Stimulated activated CD8-positive, alpha-beta memory T cell treated with anti-CD3 and anti-CD28 coated beads, Interleukin-7, amount 100 ng/mL, for 48 hours (primary cell): ENCODE measurements at places on chromosomes 6 and 20.
A peak's percentile ranks its signal among the peaks of the same experiment; 100 is the strongest.

DNA sequence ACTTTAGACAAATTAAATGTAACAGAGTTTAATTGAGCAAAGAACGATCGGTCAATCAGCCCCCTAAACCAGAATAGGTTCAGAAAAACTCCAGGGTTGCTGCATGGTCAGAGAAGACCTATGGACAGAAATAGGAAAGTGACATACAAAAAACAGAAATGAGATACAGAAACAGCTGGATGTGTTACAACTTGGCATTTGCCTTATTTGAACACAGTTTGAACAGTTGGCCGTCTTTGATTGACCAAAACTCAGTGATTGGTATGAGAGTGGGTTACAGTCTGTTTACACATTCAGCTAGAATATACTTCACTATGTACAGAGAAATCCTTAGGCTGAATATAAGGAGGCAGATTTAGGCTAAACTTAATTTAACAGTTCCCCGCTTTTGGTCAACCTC lies 19.9 kb downstream of the SRSF6 start:
- no peak for DNase-seq

DNA sequence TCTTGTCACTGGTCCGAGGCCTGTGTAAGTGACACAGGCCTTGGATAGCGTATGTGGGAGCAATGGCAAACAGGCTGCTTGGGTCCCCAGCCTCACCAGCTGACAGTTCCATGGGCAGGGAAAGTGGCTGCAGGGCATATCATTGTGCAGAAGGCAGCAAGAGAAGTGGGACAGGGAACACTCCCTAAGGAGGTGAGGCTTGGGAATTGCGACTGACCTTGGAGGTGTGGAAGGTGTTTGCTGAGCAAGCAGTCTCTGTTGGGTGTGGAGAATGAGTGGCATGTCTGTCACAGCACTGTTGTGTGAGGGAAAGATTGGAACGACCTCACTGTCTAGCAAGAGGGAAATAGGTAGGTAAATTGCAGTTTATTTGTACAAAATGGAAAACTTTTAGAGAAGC lies 16.8 kb downstream of the POFUT1 start:
- DNase-seq, result no peak

DNA sequence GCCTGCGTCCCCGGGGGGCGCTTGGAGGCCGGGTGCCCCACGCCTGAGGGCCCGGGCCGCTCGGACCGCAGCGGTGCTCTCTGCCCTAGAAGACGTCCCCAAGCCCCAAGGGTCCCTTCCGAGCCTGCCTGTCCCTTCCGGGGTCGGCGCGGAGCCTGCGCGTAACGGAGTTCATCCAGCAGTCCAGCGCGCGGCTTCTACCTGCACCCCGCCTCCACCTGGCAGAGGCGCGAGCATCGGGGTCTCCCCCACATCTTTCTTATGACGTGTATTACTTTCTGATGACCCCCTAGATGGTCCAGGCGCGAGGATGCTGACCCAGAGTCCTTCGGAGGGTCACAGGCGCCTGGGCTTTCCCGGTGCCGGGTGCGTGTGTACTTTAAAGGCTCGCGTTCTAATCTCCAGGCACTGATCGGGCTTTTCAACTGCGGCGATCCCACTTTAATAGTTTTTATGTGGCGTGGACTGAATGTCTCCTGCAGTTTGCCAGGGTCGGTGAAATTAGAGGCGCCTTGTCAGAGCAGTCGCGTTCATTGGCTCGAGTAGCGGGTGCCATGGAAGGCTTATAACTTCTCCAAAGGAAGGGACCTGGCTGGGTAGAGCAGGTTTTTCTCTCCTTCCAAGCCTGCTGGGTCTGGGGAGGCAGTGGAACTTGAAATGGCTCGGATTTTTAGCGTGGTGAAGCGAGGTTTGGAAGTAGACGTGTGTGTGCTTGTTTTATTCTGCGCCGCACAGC lies 912 bp downstream of the EYA4 start:
- no peak for DNase-seq

GRCh38 chr6:131130554-131130940 lies 4.7 kb upstream of the AKAP7 start:
- no peak for DNase-seq

- DNase-seq, result no peak
Measured at GRCh38 chr6:47437592-47437991, 40.0 kb upstream of the CD2AP start.

GRCh38 chr20:5434116-5434515 lies 117.4 kb upstream of the PROKR2 start:
- no peak for DNase-seq

GRCh38 chr6:41791305-41791704 lies 3.8 kb downstream of the TOMM6 start:
- DNase-seq, result no peak

DNA sequence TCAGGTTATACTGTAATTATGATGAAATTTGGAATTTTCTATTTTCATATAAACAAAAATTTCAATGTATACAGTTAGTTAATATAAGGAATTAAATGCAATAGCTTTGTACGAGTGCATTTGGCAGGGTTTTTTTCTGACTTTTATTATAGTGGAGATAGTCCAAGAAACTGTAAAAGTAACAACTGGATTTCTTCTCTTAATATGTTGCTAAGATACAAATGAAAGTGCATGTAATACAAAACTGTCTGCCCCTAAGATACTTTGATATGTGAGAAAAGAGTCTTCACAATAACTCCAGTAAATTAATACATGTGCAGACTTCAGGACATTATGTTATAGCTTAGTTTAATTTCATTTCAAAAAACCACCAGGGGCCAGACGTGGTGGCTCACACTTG lies 721.4 kb downstream of the CBLN4 start:
- DNase-seq, result no peak

DNA sequence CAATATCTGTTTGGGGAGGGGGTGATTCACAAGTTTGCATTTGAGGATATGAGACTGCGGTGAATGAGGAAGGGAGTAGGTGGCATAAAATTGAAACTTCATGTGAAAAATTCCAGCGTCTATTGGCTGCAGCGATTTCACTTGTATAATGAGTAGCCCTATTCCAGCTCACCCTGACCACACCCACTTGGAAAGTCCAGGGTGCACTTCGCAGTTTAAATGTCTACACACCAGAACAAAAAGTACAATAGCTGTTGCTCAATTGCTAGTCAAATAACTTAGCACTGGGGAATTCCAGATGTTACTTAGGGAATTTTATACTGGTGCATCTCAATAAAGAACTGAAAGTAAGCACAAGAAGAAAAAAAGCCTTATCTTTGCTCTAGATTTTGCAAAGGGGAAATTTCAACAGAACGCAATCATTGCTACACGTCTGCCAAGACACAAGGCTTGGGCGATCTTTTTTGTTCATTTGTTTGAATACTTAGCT lies 6.3 kb downstream of the TNFAIP3 start:
- peak; percentile 89 for DNase-seq

GRCh38 chr6:80793411-80793810 lies 686.9 kb downstream of the BCKDHB start:
- DNase-seq, result no peak

GRCh38 chr6:71929047-71929446 lies 42.7 kb downstream of the RIMS1 start:
- DNase-seq, result no peak

GRCh38 chr6:22610127-22610526 lies 40.8 kb downstream of the HDGFL1 start:
- no peak for DNase-seq

- no peak for DNase-seq
Measured at GRCh38 chr20:48983423-48984400, 62.2 kb downstream of the ARFGEF2 start.

- DNase-seq, result no peak
Measured at GRCh38 chr6:14084388-14084787, 33.2 kb upstream of the CD83 start.

DNA sequence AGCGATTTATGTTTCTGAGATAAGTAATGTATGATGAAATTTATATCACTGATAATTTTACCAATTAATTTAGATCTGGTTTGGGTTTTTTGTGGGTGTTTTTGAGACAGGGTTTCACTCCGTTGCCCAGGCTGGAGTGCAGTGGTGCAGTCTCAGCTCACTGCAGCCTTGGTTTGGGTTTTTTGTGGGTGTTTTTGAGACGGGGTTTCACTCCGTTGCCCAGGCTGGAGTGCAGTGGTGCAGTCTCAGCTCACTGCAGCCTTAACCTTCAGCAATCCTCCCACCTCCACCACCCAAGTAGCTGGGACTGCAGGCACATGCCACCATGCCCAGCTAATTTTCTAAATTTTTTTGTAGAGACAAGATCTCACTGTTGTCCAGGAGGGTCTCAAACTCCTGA lies 13.0 kb downstream of the MRS2 start:
- DNase-seq, result no peak

DNA sequence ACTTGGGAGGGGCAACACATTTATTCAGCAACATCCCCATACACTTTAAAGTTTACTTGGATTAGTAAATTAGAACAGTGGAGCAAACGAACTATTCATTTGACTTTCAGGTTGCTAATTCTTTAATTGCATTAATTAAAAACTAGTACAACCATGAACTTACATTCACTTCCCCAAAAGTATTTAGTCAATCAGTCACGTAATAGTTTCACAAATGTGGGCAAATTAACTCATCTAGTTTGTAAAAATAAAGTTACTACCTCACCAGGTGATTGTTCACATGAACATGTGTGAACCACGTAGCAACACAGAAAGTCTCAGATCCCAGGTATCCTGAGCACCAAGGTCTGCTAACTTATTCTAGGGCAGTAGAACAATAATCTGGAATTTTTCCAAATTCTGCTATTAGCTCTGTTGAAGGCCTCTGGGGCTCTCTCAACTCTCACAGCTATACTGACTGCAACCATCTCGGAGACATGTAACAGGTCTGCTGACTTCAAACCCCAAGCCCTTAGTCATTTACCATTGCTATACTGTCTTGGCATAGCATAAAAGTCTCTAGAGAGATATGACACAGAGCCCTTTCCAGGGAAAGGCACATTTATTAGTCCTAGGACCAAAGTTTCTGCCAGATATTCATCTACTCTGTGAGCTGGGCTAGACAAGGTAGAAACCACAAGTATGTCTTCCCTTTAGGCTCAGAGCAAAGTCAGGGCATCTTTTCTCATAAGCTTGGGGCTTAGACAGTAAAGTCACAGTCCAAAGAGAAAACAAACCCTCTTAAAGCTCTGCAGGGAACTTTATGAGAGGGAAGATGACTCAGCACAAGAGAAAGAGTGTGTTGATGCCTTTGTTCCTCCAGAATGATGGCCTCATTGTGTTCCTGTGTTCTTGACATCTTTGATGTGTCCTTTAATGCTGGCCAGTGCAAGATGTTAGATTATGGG lies 50.9 kb upstream of the CCDC28A start:
- DNase-seq, result no peak

GRCh38 chr6:7129784-7130569 lies 22.2 kb downstream of the RREB1 start:
- DNase-seq, result no peak

- DNase-seq, result no peak
Measured at GRCh38 chr20:9233804-9234203, 164.9 kb downstream of the PLCB4 start.

- DNase-seq, result no peak
Measured at GRCh38 chr6:157575436-157576145, 194.6 kb downstream of the ZDHHC14 start.

GRCh38 chr6:169112483-169113320 lies 140.9 kb downstream of the THBS2 start:
- DNase-seq, result no peak

GRCh38 chr6:161162722-161163121 lies 111.1 kb downstream of the AGPAT4 start:
- DNase-seq, result no peak

- no peak for DNase-seq
Measured at GRCh38 chr20:63500902-63501817, 2.3 kb upstream of the EEF1A2 start.

DNA sequence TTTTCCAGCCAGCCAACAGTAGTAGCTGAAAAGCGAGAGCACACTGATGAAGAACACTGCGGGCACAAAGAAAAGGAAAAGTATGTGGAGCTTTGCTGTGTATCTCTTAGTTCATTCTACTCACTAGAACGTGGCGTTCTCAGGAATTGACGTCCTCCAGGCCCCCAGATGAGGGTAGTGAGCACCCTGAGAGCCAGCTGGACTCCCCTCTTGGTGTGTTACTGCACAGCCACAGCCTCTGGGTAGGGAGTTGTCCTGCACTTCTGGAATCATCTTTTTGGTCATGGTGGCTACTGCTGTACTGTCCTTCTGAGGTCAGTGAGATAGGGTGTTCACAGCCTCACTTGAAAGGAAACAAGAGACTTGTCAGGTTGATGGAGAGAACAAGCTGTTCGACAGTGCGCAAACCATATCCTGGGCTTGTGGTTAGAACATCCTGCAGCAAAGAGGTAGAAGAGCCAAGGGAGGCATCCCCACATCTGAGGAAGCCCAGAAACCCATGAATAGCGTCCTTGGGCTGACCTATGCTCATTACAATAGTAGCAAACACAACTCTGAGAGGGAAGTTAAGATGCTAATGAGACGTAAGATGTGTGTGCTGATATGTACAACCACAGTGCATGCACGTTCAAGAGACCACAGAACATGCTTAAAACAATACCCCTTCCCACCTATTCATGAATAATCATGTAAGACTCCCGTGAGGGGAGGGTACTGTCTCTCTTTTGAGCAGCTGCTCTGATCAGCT lies 14.6 kb upstream of the HLA-F start:
- no peak for DNase-seq

GRCh38 chr6:164477790-164478189 lies 831.6 kb downstream of the C6orf118 start:
- no peak for DNase-seq

DNA sequence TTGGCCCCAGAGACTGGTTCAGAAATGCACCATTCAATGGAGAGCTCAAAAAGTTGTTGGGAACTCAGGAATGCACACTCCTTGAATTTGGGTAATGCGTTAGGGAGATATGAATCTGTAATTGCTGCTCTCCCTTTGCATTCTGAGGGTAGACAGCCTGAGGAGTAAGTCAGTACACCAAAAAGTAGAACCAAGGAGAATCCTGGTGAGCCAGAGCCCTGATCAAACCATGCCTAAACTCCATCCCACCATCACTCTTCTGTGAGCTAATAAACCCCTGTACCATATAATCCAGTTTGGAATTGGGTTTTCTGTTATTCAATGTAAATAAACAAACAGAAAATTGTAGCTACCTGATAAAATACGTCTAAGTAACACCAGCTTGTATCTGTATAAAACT lies 90.2 kb downstream of the KIF16B start:
- DNase-seq, result no peak

DNA sequence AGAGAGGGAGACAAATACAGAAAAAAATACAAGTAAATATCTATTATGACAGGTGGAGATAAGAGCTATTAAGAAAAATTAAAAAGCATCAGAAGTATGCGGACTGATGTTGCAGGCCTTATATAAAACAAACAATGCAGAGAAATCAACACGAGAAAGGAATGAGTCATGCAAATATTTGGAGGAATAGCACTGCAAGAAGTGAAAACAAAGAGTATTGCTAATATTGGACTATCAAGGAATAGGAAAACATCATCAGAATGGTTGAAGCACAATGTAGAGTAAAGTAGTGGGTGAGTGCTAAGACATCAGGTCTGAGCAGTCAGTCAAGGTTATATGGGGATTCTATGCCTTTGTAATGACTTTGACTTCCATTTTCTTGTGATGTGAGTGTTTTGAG lies 657.5 kb upstream of the GJE1 start:
- no peak for DNase-seq

- DNase-seq, result no peak
Measured at GRCh38 chr6:95578106-95578410, 723 bp downstream of the MANEA start.
